ENCODE measurements at places on chromosomes 13 and 19.

DNA sequence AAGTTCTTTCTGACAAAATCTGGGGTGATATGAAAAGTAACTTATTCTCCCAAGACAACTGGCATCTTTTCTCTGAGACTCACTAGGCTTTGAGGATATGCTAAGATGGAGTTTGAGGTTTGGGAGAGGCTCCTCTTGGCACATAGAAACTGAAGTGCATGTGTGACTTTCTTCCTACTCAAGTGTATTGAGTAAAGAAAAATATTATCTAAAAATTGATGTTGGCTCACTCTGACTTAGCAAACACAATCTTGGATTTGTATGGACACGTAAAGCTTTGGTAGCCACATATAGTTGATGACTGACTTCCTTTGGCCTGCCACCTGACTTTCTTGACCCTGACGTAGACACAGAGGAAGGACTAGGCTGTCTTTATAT lies 71.1 kb upstream of the KLF12 start:
- DNase-seq: no peak

DNA sequence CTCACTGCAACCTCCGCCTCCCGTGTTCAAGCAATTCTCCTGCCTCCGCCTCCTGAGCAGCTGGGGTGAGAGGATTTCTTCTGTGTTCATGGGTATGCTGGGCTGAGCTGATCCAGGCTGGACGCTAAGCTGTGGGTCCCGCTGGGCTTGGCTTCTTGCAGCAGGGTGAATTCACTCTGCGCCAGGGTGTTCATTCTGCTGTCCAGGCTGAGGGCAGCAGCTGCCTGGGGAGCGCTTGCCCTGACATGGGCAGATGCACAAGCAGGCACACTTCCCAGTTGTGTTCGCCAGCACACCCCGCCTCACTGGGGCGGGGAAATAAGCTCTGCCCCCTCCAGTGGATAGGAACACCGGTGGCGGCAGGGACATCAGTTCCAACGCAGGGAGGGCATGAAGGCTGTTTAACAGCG lies 7.3 kb upstream of the INAFM1 start:
- peak; percentile 16 for DNase-seq

GRCh38 chr13:29969286-29969685 lies 118.9 kb upstream of the UBL3 start:
- peak; percentile 98 for DNase-seq

- DNase-seq: no peak
These were observed 136.7 kb downstream of the ATP11A start for GRCh38 chr13:112826565-112826964.

- no peak for DNase-seq
These were observed 34.5 kb downstream of the MYO9B start for GRCh38 chr19:17109962-17110598.

DNA sequence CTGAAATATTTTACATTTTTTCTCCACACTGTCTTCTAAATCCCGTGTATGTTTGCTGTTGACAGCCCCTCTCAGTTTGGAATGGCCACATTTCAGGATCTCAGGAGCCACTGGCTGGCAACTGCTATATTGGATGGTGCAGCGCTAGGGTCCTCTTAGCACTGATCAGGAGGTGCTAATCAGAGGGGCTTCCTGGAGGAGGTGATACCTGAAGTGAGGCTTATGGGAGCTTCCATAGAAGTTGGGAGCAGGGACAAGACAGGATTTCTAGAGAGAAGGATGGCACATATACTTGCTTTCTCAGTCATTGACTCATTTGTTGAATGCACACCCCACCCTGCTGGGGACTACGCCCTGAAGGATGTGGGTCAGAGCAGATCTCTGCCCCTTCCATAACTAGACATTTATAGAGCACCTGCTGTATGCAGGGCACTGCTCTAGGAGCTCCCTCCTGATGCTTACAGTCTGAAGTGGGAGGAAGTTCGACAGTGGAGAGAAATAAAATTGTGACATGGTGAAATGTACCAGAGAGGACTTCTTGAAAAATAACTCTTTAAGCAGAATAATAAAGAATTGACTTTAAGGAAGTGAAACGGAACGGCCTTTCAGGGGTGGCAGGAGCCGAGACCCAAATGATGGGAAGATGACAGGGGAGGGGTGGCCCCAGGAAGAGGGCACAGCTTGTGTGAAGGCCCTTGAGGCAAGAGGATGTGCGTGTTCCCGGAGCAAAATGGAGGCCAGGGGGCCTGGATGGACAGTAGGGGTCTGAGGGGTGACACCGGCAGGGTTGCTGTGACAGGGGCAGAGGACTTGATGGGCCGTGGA lies 13.1 kb downstream of the AP2A1 start:
- DNase-seq: no peak

DNA sequence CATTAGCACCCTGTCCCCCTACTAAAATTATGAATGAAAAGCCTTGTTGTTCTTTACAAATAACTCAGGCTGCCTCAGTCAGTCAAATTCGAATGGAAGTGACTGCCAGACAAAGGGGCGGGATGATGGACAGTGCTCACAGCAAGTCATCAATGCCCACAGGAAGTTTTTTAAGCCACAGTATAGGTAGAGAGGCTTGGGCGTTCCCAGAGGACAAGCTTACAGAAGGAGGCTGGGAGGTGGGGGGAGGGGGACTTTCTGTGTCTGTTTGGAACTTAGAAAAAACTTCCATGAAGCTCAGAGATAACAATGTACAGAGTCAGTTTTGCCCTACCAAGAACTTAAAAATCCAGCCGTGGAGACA lies 18.5 kb upstream of the SPRY2 start:
- no peak for DNase-seq

DNA sequence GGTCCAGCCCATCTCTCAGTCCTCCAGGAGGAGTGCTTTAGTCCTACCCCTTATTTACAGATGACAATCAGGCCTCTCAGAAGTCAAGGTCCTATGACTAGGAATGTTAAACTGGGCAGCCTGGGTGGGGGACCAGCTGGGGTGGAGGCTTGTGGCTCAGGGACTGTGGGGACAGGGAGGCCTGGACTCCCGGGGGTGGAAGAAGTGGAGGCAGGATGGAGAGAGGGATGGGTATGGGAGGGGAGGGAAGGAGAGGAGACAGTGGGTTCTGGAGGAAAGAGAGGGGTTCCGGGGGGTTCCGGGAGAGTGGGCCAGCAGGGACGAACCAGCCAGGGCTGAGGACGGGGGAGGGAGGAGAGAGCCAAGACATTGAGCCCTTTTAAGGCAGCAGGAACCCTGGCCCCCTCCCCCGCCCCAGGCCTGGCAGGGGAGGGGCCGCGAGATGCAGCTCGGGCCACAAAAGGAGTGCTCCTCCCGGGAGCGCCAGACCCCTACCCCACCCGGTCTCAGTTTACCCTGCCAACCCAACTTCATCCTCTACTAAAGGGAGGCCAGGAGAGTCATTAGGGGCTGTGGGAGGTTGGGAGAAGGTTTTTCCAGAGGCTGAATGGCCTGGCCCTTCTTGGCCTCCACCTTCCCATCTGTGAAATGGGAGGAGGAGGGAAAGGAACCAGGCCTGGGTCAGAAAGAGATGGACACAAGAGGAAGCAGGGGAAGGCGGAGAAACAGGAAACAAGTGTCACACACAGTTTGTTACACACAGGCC lies 1.7 kb downstream of the DMPK start:
- no peak for DNase-seq

DNA sequence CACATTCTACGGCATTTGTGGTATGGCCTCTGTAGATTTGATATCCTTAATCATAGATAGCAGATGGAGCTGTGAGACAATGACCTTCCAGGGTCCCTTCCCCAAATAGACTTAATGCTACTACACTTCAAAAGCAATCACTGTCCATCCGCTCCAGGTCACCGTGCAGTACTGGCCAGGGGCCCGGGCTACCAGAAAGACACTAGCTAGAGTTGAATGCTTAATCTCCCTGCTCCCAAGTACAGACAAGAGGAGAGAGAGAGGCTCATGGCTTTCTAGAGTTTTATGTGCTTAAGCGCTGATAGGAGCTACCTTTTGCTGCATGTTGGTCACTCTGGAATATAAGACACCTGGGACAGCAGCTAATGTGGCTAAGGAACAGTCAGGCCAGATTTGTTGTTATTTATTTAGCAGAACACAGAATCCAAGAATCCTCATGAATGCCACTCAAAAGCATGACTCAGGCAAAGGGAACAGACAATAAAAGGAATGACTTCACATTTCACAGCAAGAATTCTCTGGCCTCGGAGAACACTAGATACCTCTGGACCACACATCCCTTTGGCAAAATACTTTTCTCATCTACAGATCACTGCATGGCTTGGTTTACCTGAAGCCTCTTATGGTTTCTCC lies 165.0 kb downstream of the LACC1 start:
- DNase-seq: no peak

DNA sequence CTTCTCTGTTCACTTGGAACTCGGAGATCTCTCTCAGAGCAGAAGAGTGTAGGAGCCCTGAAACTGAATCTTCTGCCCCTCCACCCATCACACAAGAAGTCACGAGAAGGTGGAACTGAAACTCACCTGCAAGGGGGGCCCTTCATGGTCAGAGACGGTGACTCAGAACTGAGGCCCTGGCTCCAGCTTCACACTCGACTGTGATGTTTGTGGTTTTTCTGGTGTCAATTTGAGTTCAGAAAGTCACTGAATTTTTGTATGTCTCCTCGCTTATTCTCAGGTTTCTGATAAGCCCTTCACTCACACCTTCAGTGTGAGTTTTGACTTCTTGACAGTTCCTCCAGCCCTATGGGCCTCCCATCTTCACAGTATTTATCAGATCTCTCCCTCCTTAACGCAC lies 23.1 kb downstream of the SIGLEC5 start:
- no peak for DNase-seq

DNA sequence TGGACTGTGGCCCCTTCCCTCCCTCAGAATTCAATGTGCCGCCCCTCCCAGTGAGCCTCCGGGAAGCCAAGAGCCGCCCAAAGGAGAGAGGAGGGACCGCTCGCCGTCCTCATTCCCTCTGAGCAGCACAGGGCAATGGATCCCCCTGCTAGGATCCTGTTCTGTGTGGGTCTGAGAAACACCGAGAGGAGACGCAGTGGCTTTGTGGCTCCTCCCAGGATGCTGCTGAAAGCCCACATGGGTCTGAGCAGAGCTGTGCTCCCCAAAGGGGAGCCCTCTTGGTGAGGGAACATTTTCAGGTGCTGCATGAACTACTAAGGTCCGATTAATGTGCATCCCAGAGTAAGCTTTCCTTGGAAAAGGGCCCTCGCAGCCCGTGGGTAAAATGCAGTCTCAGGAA lies 30.4 kb downstream of the DHRS12 start:
- DNase-seq: no peak

- DNase-seq: peak; percentile 1
These were observed 17.2 kb upstream of the SLITRK6 start for GRCh38 chr13:85816413-85816812.

DNA sequence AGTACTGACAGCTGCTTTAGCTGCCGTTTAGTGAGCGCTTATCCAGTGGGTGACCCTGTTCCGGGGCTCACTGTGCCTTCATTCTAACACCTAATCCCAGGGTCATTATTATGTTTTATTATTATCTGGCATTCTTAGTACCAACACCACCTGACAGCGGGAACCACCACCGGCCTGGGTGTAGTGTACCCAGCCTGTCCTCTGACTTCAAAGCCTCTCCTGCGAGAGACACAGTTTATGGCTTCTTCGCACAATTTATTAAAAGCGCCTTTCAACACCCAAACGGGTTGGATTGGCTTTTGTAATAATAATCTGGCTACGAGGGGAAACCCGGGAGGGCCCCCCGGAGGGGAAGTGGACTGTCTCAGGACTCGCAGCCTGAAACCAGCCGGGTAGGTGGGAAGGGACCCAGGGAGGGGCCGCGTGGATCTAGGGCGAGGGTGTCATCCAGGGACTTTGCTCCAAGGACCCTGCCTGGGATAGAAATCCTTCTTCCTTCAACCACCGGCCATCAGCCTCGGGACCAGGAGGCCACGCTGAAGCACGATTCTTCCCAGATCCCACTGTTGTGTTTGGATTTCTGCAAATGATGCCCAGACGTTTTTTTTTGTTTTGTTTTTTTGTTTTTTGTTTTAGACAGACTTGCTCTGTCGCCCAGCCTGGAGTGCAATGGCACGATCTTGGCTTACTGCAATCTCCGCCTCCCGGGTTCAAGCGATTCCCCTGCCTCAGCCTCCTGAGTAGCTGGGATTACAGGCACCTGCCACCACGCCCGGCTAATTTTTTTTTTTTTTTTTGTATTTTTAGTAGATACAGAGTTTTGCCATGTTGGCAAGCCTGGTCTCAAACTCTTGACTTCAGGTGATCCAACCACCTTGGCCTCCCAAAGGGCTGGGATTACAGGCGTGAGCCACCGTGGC lies 1.6 kb upstream of the ZBTB7A start:
- no peak for DNase-seq
